AG04449 (cell line): ENCODE measurements at places on chromosomes 4 and X.
A peak's percentile ranks its signal among the peaks of the same experiment; 100 is the strongest.

DNA sequence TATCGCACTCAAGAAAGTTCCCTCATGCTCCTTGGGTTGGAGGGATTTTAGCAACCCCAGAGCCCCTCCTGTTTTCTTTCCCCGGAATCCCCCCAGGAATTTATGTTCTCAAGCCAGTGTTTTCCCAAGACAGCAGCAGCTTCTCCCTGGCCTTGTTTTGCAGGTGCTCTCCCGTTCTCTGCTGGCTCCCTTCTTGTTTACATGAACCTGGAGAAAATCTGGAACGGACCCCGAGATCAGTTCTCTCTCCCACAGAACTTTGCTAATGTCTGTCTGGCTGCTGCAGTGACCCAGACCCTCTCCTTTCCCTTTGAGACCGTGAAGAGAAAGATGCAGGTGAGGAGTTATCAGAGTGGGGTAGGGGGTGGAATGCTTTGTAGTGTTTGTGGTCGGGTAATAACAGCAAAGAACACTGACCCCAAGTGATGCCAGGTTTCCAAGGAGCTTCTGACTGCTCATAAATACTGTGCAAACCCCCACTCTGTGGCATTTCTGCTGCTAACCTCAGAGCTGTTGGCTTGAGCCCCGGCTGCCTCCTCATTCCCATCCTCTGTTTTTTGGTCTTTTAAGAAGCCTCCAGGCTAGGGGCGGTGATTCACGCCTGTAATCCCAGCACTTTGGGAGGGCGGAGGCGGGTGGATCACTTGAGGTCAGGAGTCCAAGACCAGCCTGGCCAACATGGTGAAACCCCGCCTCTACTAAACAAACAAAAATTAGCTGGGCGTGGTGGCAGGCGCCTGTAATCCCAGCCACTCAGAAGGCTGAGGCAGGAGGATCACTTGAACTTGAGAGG is 11.1 kb downstream of the SLC25A43 start:
- peak; percentile 21 for DNase-seq

DNA sequence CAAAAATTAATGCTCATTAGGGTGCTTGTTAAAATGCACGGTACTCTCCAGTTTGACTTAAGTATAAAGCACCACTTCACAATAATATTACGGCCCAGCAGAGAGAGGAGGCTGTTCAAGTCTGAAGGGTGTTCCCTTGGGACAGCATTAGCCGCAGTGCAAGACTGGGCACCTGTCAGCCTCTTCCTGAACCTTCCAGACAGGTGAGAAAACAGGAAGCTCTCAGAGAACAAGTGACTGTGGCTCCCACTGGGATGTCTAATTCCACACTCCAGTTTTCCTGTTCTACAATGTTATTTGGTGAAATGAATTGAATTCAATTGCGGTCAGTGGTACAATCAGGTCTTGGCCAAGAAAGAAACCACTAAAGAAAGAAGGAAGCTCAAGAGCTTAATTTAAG is 414.4 kb downstream of the SMARCA1 start:
- DNase-seq, result no peak

- no peak for DNase-seq
Measured at GRCh38 chr4:3783693-3784306, 17.6 kb downstream of the ADRA2C start.

DNA sequence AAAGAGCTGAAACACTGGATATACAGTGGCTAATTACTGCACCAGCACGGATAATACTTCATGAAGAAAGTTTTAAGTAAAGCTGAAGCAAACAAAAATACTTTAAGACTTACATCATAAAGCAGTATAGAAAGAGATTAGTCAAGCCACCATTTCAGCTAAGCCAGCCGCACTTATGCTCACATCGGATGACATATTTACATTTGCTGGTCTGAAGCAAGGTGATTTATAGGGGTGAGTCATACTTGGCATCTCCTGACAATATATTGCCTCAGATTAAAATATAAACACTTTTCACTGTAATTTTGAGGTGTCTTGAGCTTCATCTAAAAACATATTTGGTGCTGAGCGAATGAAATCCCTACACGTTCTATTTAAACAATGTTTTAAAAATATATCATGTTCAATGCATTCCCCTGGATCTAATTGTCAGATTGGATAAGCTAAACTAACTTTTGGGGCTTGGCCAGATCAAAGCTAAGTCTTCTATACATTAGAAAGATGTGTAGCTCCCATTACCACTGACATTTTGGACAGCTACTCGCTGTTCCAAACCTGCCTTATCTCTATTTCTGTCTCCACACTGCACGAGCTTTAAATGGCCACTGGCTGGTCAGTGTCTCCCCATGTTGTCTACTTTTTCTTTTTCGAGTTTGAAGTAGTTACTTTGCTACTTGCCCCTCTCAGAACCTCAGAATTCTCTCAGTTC is 103.2 kb downstream of the VCX2 start:
- no peak for DNase-seq

DNA sequence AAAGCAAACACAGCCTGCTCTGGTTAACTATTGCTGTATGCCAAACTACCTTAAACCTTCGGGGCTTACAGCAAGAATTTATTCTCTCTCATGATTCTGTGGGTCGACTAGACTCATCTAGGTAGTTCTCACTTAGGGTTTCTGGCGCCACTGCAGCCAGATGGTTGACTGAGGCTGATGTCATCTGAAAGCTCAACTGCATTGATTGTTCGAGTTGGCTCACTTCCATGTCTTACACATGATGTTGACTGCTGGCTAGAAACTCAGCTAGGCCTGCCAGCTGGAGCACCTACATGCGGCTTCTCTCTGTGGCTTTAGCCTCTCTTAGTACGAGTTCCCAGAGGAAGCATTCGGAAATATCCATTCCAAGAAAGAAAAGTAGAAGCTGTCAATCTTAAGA is 103.2 kb downstream of the SRPX start:
- DNase-seq, result no peak

GRCh38 chr4:72938516-72938915 is 131.0 kb downstream of the COX18 start:
- DNase-seq, result no peak

DNA sequence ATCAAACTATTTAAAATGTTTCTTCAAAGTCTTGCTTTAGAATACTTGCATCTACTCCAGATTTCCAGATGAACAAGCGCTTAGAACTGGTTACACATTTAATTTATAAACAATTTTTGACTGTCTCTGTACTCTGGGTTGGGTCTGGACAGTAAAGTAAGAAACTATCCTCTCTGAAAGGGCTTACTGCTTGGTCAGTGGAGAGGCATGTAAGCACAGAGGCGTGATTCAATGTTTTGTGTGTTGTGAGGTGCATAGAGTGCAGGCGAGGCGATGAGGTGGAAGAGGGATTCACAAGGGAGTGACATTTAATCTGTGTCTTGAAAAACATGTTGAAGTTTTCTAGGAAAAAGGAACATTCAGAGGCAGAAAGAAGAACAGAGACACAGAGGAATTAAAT is 231.4 kb downstream of the VEGFC start:
- DNase-seq, result no peak
